Kidney capillary endothelial cell (primary cell): ENCODE measurements at places on chromosomes 5 and 9.

DNA sequence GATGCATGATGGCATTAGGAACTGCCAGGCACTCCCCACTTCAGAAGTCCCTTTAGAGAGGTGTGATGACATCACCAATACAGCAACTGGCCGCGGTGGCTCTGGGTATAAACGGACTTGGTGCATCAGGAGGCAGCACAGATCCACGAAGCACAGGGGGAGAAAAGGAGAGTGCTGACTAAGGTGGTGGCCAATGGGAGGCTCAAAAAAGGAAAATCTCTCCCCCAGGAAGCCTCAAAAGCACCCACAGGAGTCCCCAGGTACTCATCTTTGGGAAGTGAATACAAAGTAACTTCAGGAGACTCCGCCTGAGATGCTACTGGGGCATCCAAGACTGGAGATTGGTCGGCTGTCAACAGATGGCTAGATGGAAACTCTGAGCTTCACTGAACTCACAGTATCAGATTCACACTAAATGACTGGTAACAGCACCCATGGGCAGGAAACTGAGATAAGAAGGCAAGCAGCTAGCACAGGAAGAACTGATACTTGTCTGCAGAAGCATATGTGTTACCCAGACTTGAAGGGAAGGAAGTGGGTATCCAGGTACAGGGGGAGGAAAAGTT lies 7.6 kb downstream of the TTC39B start:
- DNase-seq: no peak

GRCh38 chr9:134469041-134469875 lies 143.0 kb downstream of the RXRA start:
- no peak for DNase-seq

DNA sequence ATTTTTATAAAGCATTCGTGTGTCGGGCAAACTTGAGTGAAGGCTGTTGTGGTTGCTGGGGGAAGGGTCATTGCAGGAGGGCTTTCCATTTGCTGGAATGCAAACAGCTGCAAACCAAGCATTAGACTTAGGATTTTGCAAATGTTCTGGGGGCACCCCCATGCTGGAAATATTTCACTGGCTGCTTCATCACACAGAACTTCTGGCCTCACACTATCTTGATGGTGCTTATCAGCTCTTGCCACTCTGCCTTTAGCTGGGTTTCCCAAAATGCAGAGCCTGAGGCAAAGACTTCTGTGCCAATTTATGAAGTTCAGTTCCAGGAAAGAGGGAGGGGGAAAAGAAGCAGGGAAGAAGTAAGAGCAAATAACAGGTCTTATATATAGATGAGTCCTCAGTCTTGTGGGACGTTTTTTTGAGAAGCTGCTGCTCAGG lies 8.6 kb upstream of the COL15A1 start:
- no peak for DNase-seq

DNA sequence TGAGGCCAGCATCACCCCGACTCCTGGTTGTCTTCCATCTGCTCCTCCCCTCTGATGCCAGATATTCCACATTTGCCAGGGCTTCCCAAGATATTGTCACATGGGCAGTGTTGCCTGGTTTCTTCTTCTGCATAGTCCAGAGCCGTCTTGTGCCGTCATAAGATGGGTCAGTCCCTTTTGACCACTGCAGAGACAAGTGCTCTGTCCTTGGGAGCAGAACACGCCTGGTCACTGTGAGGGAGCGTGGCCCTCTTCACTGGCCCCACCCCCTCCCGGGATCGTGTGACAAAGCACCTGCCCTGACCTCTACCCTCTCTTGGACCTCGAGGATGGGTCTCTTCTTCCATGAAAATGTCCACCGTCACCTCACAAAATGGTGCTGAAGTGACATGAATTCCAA lies 41.6 kb downstream of the UBE2QL1 start:
- DNase-seq: no peak

DNA sequence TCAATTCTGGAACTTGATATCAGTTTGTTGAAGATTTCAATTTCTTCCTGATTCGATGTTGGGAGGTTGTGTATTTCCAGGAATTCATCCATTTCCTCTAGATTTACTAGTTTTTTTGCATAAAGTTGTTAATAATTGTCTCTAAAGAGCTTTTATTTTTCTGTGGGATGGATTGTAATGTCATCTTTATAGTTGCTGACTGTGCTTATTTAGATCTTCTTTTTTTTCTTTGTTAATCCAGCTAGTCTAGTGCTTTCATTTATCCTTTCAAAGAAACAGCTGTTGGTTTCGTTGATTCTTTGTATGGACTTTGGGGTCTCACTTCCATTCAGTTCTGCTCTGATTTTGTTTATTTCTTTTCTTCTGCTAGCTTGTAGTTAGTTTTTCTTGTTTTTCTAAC lies 302.0 kb upstream of the DMAC1 start:
- DNase-seq: no peak

GRCh38 chr9:13988944-13989343 lies 325.0 kb downstream of the NFIB start:
- no peak for DNase-seq

DNA sequence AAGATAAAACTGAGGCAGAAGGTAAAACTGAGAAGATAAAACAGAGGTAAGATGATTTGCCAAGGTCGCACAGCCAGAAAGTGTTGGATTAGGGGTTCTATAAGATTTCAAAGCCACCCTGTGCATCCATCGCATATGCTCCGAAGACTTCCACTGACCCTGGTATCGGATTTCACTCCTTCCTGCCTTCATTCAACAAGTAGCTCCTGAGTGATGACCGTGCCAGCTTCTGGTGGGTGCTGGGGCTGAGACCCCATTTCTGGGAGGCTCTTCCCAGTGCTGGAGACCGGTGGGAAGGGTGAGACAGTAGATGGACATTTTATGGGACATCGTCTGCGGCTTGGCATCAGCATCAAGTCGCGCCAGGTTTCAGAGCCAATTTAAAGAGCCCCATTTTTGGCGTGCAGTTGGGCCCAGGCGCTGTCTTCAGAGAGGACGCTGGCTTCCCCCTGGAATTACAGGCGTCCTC lies 53.7 kb upstream of the DAB2IP start:
- DNase-seq: no peak

DNA sequence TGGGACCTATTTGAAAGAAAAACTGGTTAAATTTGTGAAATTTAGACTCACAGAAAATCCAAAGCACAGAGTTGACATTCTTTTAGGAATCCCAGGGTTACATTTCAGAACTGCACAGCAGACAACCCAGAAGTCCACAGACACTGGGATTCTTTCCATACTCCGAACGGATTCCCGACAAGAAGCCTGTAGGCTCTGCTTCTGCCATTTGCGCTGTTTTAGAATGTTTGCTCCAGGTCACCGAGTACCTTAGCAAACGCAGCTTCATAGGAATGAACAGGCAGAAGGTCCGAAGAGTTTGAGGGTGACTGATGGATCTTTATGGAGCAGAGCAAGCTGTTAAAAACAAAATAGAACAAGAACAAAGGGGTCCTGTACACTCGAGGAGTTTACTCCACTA lies 84.5 kb upstream of the NFIB start:
- DNase-seq: no peak

GRCh38 chr9:124558777-124559470 lies 51.7 kb upstream of the NR5A1 start:
- DNase-seq: no peak

GRCh38 chr9:105053209-105053652 lies 125.3 kb upstream of the ABCA1 start:
- no peak for DNase-seq

GRCh38 chr5:136781464-136781863 lies 416.1 kb upstream of the TRPC7 start:
- DNase-seq: no peak
